Activated CD4-positive, alpha-beta T cell treated with anti-CD3 and anti-CD28 coated beads for 24 hours (primary cell): ENCODE measurements at places on chromosomes 4 and X.

GRCh38 chr4:78065508-78066192, 8.5 kb downstream of the FRAS1 start:
- no peak for DNase-seq

DNA sequence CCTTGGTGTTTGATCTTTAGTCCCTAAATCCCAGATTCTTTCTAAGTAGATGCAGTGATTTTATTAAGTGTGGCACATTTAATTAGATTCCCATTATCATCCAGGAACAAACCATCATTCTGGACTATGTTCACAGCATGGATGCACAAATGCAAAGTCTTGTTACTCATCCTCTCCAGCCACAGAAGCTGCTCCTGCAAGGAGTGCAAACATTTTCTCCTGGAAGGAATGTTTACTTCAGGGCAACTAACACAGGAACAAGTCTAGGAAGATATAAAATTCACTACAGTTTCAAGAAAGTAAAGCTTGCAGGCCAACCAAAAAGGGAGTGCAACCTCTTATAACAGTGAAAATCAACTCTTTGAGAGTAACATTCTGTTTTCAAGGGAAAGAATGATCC, 106.0 kb downstream of the IQCM start:
- no peak for DNase-seq

DNA sequence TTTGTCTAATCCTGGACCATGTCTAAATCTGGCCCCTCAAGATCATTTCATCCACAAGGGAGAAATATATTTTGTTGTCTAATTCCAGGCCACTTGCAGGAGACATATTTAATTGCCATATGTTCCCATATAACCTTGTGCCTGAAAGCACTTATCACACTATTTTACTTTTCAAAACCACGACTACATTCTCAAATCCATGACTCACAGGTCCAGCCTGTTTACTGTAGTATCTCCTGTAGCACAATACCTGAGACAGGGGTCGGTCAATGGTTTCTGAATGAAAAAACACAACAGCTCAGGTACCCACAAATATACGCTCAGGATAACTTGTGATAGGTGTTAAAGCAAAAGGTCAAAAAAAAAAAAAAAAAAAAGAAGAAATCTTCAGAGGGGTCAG, 60.9 kb downstream of the SEC24D start:
- DNase-seq, result no peak

- no peak for DNase-seq
Observed at GRCh38 chr4:140195806-140196205, 41.8 kb upstream of the MAML3 start.

DNA sequence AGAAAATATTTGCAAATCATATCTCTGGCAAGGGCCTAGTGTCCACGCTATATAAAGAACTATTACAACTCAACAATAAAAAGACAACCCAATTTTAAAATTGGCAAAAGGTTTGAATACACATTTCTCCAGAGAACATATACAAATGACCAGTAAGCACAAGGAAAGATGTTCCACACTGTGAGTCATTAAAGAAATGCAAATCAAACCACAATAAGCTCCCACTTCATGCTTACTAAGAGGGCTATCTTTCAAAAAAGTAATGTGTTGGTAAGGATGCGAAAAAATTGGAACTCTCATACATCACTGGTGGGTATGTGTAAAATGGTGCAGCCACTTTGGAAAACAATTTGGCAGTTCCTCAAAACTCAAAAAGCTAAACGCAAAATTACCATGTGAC, 884.0 kb upstream of the INTU start:
- DNase-seq, result no peak

GRCh38 chr4:54513204-54513603, 144.6 kb upstream of the KIT start:
- no peak for DNase-seq

GRCh38 chrX:47748576-47748975, 88.1 kb upstream of the ZNF81 start:
- no peak for DNase-seq

DNA sequence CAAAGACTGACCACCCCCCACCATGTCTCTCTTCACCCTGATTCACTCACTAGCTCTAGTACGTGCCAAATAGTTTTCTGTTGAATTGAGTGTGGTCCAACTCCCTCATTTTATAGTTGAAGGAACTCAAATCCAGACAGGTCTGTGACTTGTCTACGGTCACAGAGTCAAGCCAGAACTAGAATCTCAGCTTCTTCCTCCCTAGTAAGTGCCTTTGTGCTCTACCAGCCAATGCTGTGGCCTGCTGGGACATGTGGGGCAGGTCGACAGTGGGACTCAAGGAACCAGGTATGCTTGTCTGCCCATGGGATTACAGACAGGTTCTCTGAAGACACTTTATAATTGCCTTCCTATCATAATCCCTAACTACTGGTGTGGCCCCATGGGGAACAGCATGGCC, 108.6 kb upstream of the CPEB2 start:
- no peak for DNase-seq

GRCh38 chr4:125736057-125736456, 421.3 kb downstream of the FAT4 start:
- DNase-seq, result no peak

- DNase-seq, result no peak
Observed at GRCh38 chr4:159443975-159444374, 341.1 kb downstream of the RAPGEF2 start.

- no peak for DNase-seq
Observed at GRCh38 chr4:53365121-53365485, 758 bp downstream of the SCFD2 start.

DNA sequence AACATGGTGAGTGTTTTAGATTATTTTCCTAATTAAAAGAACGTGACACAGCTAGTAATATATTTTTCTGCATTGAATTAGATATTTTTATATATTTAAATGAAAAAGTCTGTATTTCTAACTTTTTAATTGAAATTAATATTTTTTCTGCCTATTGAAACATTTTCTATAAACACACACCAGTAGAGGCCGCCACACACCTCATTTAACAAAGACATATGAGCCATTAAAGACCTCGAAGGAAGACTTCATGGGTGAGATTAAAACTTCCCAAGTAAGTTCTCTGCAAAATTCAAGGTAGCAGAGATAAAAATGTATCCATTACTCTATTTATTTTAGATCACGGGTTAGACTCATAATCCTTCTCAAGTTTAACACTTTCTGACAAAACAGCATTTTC, 8.3 kb downstream of the SLITRK2 start:
- DNase-seq, result no peak

DNA sequence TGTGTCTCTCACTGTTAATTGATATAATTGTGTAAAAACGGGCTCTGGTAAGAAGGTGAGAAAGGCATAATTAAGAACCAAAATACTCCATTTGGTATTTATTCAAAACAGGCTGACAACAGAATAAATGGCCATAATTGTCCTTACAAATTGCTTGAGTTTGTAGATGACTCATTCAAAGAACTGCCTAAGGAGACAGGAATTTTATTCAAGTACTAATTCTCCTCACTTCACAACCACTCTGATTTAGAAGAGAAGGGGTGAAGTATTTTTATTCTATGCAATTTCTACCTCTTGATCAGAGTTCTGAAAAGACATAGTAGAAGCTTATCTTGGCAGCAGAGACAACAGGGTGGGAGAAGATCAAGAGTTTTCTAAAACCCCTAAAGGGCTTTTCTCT, 43.1 kb downstream of the ATP11C start:
- DNase-seq, result no peak

- no peak for DNase-seq
Observed at GRCh38 chr4:67332627-67333026, 212.7 kb downstream of the CENPC start.

DNA sequence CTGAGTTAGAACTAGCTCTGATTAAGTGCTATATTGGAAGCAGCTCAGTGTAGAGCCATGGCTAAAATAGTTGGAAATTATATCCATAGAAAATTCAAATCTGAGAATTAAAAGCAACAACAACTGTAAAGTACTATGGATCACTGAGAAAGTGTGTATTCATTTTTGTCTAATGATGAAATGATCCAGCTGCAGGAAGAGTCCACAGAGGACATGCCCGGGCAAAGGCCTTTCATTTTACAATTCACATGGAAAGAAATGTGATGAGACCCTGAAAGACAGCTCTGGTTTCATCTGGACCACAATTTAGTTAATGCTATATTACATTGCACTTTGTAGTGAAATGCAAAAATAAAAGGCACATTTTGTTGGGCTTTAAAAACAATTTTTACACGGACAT, 196.8 kb upstream of the FAT1 start:
- DNase-seq, result no peak

DNA sequence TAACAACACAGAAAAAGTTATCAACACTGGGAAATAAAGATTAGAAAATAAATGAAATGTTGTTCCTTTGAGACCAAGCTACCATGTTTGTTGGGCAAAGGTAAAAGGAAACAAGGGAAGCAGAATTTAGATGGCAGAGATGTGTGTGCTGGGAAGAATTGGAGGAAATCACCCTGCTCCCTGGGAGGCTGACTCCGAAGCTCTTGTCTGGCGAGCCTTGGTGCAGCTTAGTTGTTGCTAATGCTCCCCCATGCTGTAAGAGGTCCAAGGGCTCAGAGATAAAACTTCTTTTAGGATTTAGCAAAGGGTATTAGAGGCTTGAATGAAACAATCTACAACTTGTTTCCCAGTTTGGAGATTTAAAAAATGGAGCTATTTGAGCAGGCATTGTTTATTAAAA, 123.8 kb upstream of the DDIT4L start:
- no peak for DNase-seq

GRCh38 chr4:1237981-1238675, 10.8 kb downstream of the CTBP1 start:
- DNase-seq, result no peak

- no peak for DNase-seq
Observed at GRCh38 chr4:92636038-92636806, 332.5 kb downstream of the GRID2 start.

DNA sequence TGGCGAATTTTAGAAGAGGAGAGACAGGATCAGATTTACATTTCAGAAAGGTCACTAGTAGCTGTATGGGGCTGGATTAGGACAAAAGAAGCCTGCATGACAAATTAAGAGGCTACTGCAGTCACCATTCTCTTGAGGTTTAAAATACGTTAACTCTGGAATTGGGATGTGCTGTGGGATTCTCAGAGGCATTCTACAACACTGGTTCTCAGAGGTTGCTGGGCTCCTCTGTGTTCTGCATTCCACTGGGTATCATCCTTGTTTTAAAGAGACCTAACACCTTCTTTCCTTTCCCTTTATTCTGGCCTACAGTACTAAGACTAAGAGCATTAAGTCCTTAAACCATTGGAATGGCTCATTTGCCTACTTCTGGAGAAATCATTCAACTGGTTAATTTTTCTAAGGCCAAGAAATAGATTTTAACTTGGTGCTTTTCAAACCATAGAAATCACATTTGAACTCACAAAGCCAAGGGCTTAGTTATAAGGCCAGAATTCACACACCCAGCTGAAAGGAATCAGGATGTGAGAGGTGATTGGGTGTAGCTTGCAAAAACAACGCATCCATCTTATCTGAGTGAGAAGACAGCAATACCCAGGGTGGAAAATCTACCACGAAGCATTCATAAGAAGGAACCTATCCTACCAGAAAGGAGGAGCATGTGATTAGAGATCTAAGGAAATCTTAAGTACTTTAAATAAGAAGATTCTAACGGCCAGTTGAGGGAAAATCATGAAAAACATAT, 116.6 kb downstream of the SHISA3 start:
- DNase-seq, result no peak

DNA sequence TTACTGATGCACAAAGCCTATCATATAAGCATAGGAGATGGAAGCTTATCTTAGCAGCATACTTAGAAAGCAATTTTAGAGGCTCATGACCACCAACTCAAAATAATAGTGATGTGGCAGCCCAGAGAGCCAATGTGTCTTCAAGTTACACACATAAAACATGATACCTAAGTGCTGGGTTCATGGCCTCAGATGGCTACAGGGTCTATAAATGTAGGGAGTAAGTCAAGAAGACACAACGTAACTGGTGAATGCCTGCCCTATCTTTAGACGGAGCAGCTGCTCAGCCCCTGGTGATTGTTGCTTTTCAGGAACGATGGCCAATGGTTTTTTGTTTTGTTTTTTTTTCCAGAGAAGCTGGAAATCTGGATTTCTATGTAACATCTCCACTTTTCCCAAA, 42.8 kb downstream of the RNF150 start:
- DNase-seq, result no peak

- no peak for DNase-seq
Observed at GRCh38 chr4:62474802-62475201, 1274.7 kb downstream of the ADGRL3 start.

- DNase-seq, result no peak
Observed at GRCh38 chr4:173834151-173834550, 304.1 kb upstream of the HAND2 start.

- DNase-seq, result no peak
Observed at GRCh38 chrX:69210581-69210980, 45.3 kb upstream of the PJA1 start.

DNA sequence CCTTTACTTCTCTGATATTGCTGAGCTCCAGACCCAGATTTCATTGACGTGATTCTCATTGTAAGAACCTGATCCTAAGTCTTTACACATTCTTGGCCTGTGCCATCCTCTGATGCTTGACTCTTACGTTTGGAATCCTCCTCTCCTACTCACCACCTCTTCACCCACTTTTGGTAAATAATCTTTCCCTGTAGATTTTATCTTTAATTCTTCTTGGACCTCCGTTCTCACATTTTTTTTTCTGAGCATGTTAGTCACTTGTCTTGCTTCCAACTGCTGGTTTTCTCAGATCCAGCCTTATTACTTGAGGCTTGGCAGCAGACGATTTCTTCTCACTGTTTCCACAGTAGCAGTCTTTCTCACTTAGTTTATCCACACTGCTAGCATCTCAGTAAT, 12.4 kb upstream of the SH3RF1 start:
- no peak for DNase-seq

- DNase-seq, result peak; percentile 19
Observed at GRCh38 chrX:15854080-15854655, 445 bp downstream of the AP1S2 start.

GRCh38 chr4:40149960-40150385, 46.9 kb upstream of the RHOH start:
- DNase-seq, result peak; percentile 61

DNA sequence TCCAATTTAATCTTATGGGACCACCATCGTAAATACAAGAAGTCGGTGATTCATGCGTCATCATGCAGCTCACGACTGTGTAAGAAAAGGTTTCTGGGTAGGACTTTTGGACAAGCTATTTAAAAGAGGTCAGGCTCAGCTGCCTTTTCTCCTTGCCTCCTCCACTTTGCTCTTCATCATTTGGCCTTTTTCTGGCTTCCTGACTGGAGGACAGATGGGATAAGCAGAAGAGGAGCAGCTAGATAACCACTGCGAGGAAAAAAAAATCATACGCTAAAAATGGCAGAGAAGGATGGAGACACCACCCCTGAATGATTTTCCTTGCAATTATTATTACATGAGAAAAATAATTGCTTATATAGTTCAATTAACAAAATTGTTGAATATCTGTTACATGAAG, 294.3 kb upstream of the FSTL5 start:
- DNase-seq, result no peak

DNA sequence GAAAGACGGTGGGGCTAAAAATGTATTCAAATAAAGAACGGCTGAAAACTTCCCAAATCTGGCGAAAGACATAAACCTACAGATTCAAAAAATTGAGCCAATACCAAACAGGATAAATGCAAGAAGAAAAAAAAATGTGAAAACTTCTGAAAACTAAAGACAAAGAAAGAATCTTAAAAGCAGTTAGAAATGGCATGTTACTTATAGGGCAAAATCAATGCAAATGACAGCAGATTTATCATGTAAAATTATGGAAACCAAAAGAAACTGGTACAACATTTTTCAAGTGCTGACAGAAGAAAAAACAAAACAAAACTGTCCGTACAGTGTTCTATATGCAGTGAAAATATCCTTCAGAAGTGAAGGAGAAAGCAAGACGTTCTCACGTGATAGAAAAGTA, 239.0 kb downstream of the PDGFC start:
- DNase-seq, result no peak
